Hematopoietic multipotent progenitor cell treated with erythropoietin and hydrocortisone succinate and interleukin-3 and kit ligand, for 4 days (in vitro differentiated cells): ENCODE measurements at places on chromosomes 1 and 21.

GRCh38 chr1:206568256-206568655 is 44.0 kb downstream of the EIF2D start:
- no peak for DNase-seq

- DNase-seq, result no peak
Observed at GRCh38 chr1:72516264-72516663, 233.9 kb upstream of the NEGR1 start.

- no peak for DNase-seq
Observed at GRCh38 chr1:85816606-85817005, 108.4 kb upstream of the ZNHIT6 start.

- DNase-seq, result no peak
Observed at GRCh38 chr21:45029948-45030681, 44.3 kb upstream of the ADARB1 start.

GRCh38 chr1:117416546-117417125 is 49.4 kb downstream of the MAN1A2 start:
- peak; percentile 62 for DNase-seq

- peak; percentile 18 for DNase-seq
Observed at GRCh38 chr1:150906329-150906728, 19.4 kb downstream of the CTXND2 start.

- DNase-seq, result no peak
Observed at GRCh38 chr21:31456201-31456600, 112.1 kb upstream of the TIAM1 start.

- no peak for DNase-seq
Observed at GRCh38 chr1:177799746-177800145, 170.1 kb downstream of the SEC16B start.

GRCh38 chr1:167465743-167466142 is 52.6 kb downstream of the CD247 start:
- no peak for DNase-seq

DNA sequence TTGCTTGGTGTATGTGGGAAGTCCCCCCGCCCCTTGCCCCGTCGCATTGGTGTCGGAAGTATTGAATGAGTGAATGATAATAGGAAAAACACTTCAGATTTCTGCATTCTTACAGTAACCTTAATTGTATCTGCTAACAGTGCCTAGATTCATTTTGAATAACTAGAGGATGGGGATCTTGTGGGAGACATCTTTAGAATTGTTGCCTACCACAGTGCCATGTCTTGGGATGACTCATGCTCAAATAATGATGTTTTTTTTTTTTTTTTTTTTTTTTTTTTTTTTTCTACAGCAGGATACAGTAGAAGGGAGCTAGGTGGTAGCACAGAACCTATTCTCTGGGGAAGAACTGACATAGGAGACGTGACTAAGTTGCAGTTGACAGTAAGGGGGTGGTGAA is 237.9 kb downstream of the USP25 start:
- no peak for DNase-seq

- DNase-seq, result no peak
Observed at GRCh38 chr1:227793948-227794816, 21.3 kb upstream of the PRSS38 start.

GRCh38 chr1:54364995-54365394 is 41.2 kb downstream of the SSBP3 start:
- no peak for DNase-seq

DNA sequence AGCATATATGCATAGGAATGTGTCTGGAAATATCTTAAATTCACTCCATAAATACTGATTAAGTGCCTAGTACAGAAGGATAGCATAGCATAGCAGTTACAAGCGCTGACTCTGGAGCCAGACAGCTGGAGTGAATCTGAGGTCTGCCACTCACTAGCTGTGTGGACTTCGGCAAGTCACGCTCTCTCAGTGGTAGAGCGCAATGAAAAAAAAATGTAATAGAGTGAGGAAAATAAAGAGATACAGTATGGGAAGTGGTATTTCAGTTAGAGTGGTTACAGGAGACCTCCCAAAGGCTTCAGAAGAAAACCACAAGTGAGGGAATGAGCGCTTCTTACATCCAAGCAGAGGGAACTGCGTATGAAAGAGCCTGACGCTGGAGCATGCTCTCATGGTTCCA is 338.9 kb upstream of the PRMT6 start:
- no peak for DNase-seq

GRCh38 chr1:196450143-196451095 is 157.8 kb downstream of the KCNT2 start:
- DNase-seq, result no peak

DNA sequence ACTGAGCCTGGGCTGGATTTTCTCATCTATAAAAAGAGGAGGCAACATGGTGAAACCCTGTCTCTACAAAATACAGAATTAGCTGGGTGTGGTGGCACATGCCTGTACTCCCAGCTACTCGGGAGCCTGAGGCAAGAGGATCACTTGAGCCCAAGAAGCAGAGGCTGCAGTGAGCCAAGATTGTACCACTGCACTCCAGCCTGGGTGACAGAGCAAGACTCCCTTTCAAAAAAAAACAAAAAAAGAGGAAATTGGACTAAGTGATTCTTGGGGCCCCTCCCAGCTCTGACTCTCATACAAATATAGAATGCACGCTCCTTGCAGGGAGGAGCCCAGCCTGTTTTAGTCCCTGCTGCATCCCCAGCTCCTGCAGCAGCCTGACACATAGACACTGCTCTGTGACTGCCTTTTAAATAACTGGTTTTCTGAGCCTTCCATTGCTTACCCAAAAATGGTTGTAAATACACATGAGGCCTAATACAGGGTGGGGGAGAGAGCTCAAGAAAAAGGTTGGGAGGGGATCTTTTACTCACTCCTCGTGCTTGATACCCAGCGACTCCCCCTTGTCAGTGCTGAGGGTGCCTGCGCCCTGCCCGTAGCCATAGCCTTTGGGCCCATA is 17.2 kb downstream of the CSRP1 start:
- peak; percentile 77 for DNase-seq

GRCh38 chr1:118339400-118340124 is 154.5 kb upstream of the SPAG17 start:
- DNase-seq, result no peak

- DNase-seq, result no peak
Observed at GRCh38 chr21:19458295-19458694, 1054.7 kb upstream of the TMPRSS15 start.

GRCh38 chr1:26158908-26159742 is at the start of gene FAM110D:
TSS of gene FAM110D (plus strand) at chr1:26159079. CDS start at chr1:26161292, 2,213 bp downstream.
- DNase-seq, result no peak

DNA sequence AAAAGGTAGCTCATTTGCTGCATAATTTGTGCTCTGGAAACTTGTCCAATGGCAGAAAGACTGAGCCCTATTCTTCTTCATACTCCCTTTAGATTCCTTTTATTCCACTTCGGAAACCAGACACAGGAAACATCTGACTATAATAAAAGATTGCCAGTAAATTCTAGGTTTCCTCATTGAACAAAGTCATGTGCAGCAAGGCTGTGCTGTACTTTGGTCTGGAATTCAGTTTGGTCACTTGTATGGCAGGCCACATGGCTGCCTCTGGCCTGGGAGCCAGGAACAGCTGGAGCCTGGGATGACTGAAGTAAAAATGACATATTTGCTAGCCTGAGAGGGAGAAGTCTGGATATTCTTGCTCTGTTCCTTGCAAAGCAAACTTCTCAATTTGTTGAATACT is 79.6 kb downstream of the ST3GAL3 start:
- DNase-seq, result no peak

GRCh38 chr1:56375326-56375804 is 204.0 kb downstream of the PLPP3 start:
- no peak for DNase-seq

DNA sequence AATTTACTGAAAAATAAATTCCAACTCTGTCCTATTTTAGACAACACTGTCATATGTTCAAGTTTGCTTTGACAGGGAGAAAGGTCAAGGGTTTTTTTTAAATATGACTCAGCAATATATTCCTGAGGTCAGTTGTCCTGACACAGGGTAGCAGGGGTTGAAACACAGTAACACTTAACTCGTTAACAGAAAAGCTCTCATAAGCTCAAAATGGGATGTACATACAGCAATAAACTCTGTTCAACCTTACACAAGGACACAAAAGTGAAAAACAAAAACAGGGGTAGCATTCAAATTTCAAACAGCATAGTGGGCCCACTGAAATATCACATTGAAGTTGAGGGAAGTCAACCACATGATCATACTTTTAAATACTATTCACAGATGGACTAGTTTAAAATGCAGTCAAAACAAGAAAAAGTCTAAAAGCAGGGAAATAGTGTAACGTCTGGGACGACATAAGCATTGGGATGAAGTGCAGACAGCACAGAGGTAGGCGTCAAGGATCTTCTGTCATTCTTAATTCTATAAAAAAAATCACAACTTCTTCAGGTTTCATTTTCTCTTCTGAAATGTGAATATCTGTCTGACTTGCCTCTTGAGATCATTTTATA is 89.9 kb downstream of the SLC44A5 start:
- no peak for DNase-seq

DNA sequence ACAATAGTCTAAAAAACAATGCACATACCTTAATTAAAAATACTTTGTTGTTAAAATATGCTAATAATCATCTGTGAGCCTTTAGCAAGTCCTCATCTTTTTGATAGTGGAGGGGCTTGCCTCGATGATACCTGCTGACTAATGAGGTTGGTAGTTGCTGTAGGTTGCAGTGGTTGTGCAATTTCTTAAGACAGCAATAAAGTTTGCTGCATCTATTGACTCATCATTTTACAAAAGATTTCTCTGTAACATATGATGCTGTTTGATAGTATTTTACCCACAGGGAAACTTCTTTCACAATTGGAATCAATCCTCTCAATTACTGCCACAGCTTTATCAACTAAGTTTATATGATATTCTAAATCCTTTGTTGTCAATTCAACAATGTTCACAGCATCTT is 7.6 kb downstream of the C1orf87 start:
- DNase-seq, result no peak

DNA sequence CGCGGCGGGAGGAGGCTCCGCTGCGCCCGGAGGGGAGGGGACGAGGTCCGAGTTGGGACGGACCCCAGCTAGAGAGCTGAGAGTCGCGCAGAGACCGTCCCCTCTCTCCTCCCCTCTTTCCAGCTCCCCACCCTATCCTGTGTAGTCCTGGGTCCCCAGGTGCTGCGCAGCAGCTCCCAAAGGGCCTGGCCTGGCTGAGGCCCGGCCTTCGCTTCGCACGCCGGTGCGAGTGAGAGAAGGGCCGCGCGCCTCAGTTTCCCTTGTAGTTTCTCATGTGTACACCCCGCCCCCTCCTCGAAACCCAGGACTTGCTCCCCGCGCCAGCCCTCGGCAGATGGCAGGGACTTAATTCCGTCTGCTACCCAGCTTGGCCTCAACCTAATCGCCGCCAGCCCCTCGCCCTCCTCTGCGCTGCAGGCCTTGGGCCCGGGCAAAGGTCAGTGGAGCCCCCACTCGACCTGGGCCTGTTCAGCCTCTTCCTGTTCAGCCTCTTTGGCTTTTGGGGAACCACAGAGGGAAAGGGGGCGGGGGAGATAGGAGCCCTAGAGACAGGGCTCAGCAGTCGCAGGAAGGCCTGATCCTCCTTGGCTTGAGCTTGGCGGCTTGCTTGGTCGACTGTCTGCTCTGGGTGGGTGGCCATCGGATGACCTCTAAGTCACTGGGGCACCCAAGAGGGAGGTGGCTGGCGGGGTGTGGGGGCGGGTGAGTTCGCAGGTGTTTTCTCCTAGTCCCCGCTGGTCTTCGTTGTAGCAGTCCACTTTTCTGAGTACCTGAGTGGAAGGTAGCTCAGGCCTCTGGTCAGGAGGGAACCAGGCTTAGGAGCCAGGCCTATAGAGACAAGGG is 1.0 kb downstream of the ZNF687 start:
- peak; percentile 81 for DNase-seq

DNA sequence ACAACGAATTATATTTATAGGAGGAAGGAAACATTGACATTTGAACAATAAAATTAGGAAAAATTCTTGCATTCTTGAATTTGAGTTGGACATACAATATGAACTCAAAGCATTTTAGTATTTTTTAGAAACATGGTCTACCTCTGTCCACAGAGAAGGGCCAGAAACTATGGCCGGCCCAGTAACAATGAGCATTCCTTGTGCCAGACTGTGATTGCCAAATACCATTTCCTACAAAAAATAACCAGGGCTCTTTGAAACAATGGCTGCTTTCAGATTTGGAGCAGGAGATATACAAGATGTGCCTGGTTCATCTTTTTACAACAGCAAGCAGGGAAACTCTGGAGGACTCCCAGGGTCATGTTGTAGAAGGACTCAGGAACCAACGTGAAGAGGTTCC is 38.4 kb downstream of the NOS1AP start:
- DNase-seq, result no peak

GRCh38 chr1:2921970-2922686 is 99.1 kb upstream of the ACTRT2 start:
- DNase-seq, result peak; percentile 30

DNA sequence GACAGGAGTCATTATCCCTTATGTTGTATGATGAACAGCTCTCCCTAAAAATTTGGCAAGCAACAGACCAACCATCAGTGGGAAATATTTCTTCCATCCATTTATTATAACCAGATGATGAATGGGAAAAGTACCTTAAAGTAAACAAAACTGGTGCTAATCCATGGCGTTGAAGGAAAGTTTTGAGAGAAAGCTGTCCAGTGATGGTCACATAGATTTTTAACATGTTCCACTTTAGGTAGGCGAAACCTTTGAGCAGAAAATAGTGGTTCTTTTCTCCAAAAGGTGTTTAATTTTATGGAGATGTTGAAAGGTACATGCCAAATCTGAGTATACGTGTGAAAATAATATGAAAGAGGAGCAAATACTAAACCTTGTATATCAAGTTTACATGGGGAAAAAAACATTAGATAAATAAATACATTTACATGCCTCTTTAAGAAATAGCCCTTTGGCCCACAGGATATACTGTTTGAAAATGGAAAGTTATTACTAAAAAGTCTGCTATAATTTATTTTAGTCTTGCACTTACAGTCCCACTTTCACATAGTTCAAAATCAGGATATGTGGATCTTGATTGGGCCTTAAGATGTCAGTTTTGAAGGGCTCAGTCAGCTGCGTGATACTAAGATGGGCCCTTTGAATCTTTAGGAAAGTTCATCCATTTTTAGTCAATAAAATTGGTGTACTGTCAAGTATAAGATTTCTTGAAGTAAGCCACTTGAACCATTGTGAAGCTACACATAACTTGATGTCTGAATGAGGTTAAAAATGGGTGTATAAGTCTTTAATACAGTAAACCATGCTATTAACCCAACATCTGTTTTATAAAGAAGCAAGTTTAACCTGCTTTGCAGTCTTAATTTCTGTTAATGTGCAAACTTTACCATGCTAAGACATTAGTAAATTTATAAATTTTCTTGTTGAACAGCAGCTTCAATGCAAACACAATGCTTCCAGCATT is 10.5 kb downstream of the RPL5 start:
- DNase-seq, result no peak

- DNase-seq, result peak; percentile 23
Observed at GRCh38 chr1:14661222-14661621, 62.7 kb downstream of the KAZN start.

DNA sequence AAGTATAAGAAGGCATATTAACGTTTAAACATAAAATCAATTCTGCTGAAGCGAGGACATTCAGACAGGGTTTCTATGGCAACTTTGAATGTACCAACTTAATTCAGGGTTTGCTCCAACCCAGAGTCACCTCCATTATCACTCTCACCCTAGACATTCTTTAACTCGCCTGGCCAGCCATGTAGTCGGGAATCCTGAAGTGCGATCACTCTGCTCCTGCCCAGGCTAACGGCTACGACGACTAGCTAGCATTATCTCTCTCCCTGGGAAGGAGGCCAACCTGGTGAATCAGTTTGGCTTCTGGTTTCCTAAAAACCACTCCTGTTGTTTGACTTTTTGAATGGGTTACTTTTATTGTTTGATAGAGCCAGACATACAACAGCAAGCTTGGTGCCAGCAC is 38.9 kb upstream of the ZBTB18 start:
- DNase-seq, result no peak

- DNase-seq, result no peak
Observed at GRCh38 chr1:61626816-61627215, 98.1 kb downstream of the TM2D1 start.
